ENCODE measurements at places on chromosomes 11 and 22.

- DNase-seq, result no peak
Measured at GRCh38 chr22:37765498-37765897, 42.2 kb upstream of the GCAT start.

DNA sequence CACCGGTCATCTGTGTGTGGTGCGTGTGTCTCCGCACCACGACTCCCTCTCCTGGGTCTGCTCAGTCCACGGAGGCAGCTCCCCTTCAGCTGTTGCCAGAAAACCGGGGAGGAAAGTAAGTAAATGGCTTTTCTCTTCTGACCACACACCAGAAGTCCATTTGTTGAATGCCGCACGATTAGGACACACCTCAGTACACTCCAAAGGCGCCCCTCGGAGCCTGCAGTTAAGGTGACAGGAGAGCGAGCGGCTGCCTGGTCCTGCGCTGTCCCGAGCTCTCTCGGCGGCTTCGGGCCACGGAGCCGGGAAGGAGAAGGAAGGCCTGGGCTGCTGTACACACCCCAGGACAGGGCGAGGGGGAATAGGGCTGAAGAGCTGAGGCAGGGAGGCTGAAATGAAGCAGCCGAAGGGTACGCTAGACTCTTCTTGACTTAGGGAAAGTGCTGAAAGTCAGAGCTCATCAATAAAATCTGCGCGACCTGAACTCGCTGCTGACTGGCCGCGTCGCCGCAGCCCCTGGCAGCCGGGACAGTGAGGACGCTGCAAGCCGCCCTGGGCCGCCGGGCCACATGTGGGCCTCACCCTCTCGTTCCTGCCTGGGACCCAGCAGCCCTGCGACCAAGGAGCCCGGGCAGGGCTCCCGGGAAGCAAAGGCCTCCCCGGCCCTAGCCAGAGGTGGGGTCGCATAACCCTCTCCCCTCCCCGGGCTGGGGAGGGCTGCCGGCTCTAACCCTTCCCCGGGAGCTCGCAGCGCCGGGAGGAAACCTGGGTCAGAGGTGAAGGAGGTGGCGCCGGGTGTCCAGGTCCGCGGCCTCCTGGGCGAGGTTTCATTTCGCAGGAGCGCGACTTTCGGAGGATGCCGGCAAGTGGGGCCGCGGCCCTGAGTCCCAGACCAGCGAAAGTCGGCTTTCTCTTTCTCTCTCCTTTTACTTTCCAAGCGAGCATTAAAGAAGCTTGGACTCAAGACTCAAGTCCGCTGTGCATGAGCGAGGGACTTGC is 1.6 kb upstream of the PAX6 start:
- DNase-seq, result no peak

- no peak for DNase-seq
Measured at GRCh38 chr11:86128914-86129313, 60.0 kb upstream of the PICALM start.

DNA sequence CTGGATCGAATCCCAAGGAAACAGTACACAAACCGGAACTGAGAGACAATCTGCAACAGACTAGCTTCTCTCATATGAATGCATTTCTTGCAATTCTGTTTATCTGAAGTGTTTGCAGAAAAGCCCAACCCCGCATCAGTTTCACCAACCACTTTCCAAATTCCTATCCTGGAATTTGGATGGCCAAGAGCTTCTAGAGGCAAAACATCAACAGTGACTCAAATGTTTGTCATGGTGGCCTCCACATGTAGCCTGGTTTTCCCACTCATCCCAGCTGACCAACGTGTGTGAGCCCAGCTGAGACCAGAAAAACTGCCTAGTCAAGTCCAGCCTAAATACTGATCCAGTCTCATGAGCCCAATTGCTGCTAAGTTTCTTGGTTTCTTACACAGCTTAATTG is 8.3 kb upstream of the MIEF1 start:
- DNase-seq, result no peak

DNA sequence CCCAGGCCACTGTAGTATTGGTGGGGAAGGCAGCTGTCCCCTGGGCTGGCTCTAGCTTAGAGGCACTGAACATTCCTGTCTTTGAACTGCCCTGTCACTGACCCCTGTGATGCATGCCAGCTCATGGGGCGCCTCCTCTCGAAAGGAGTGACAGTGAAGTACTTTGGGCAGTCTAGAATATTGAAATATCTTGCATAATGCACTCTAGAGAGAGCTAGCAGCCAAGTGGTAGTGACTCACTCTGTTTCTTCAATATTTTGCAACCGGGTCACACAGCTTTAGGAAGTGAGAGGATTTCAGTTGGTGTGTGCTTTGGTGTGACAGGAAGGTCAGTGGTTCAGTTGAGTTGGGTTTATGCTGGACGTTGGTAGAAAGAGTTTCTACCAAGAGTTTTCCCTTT is 35.5 kb upstream of the ST14 start:
- DNase-seq, result no peak

GRCh38 chr11:68941324-68942094 is 37.8 kb downstream of the IGHMBP2 start:
- no peak for DNase-seq

DNA sequence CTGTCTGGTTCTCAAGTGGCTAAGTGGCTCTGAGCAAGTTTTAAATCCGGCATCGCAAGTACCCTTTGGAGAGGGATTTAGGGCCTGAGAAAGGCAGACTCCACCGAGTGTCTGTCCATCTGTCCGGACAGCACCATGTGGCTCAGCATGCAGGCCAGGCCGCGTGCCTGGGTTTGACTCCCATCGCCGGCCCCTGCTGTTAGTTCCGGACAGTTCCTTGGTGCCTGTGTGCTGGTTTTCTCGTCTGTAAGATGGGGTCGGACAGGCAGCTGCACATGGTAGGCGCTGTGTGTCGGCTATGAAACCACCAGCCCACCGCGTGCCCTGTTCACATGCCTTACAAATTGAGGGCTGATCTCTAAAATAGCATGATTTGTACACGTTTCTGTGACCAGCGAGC is 31.0 kb downstream of the NUP50 start:
- DNase-seq, result no peak

GRCh38 chr11:8967184-8967583 is 2.9 kb upstream of the TMEM9B start:
- no peak for DNase-seq

DNA sequence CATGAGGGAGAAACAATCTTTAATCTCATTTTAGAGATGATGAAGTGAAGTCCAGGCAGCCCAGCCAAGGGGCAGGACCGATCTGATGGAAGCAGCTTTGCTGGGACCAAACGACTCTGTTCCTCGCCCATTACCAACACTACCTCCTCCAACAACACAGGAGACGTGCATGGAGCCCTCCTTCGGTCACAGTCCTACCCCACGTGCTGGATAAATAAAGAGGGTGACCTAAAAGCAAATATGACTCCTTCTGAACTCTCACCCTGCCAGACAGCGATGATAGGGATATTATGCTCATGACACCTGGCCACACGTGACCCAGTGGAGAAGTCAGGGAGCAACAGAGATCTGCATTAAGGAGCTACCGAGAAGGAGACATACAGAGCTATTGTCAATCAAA is 26.0 kb downstream of the SCGB1A1 start:
- DNase-seq, result no peak

- DNase-seq, result no peak
Measured at GRCh38 chr11:103480421-103480820, 371.2 kb downstream of the DYNC2H1 start.

DNA sequence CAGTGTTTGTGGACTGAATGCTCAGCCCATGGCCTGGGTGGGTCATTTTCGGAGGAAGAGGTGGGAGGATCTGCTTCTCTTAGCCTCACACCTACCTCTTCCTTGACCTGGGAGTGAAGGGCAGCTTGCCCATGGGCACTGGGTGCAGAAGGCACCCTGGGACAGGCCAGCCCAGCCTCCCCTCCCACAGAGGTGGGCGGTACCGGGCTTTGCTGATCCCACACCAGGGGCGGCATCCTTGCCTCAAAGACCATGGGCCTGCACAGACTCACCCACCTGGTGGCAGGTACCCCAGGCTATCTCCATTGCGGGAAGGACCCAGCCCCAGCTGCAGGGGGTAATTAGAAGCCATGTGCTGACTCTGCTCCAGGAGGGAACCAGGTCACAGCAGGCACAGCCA is 1.5 kb upstream of the PNPLA5 start:
- no peak for DNase-seq

DNA sequence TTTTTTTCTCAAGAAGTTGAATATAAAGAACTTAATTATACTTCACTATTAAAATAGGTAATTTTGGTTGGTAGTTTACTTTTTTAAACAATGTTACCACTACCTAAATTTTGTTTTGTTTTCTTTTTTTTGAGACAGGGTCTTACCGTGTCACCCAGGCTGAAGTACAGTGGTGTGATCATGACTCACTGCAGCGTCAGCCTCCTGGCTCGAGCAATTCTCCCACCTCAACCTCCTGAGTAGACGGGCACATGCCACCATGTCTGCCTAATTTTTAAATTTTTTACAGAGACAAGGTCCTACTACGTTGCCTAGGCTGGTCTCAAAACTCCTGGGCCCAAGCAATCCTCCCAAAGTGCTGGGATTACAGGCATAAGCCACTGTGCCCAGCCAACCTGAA is 17.6 kb downstream of the SPCS2 start:
- no peak for DNase-seq

DNA sequence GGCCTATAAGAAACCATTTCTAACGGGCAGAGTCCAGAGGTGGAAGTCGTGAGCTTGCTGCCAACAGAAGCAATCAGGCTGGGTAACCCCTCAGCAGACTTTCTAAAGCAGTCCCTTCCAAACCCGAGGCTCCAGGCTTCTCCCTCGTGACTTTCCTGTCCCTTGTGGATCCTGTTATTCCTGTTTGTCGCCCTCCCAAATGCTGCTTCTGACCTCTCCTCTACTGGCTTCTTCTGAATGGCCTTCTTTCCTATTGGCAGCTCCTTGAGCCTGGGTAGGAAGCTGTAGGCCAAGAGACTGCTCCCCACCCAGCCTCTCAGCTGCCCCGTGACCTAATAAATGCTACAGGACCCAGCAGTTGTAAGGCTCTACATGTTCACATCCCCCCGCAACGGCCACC is 35.0 kb downstream of the MAFF start:
- no peak for DNase-seq

GRCh38 chr11:17683377-17684161 is 35.8 kb upstream of the MYOD1 start:
- DNase-seq, result no peak

DNA sequence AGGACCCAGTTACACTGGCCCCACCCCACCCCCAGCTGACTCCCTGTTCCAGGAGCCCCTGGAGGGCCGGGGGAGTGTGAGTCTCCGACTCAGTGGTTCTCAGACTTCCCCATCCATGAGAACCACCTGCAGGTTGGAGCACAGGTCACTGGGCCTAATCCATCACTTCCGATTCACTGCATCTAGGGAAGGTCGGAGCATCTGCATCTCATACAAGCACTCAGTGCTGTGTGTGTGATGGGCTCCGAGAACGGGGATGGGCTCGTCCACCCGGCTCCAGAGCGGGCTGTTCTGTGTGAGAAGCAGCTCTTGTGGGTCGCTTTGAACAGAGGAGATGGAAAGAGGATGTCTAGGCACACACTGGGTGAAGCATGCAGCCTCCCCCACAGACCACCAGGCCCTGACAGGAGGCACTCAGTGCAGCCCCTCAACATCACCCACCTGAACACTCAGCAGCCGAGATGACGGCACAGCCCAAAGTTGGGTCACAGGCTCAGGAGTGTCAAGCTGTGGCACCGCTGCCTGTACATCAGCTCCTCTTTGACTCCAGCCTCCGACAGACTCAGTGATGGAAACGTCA is 541.4 kb downstream of the BRD1 start:
- no peak for DNase-seq
